ENCODE measurements at places on chromosomes 12 and 14. TPM values are rescaled to one million over a fixed set of nuclear protein-coding genes. Genes with fewer than 3 reads are reported as not detected.

GRCh38 chr14:36512585-36513003, 7.4 kb downstream of the NKX2-1 start:
- no peak for DNase-seq

- no peak for DNase-seq
Measured at GRCh38 chr12:7150841-7151240, 20.7 kb downstream of the CLSTN3 start.

MEG3 gene
- total RNA-seq, result not detected

TSPAN11 gene
- not detected for total RNA-seq

CAPZA3 gene
- not detected for total RNA-seq

AQP2 gene
- total RNA-seq, result not detected
